ENCODE measurements at places on chromosomes 2 and 18.

- DNase-seq: peak; percentile 55
Observed at GRCh38 chr2:28613633-28614501, 118.0 kb downstream of the PLB1 start.

- DNase-seq: no peak
Observed at GRCh38 chr2:240245706-240246105, 105.2 kb upstream of the OTOS start.

GRCh38 chr2:144832048-144832447 lies 312.1 kb upstream of the ZEB2 start:
- no peak for DNase-seq

DNA sequence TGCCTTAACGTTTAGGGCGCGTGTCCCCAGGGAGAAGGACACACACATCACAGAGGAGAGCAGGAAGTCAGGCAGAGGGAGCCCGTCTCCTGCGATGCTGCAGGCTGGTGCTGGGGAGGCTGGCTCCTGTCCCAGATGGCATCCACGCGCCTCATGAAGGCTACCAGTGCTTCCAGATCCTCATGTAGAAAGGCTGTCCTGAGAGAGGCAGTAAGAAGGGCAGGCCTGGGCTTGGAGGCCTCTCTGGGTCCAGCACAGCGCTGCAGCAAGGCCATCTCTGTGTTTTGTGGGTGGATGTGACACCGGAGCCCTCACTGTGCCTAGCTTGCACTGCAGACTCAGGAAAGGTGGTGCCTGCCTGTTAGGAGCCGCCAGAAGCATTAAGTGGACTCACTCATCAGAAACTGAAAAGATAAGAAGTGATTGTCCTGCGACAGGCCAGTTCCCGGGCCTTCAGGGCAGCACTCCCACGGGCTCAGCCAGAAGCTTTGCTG lies 62.7 kb downstream of the FAM168B start:
- no peak for DNase-seq

DNA sequence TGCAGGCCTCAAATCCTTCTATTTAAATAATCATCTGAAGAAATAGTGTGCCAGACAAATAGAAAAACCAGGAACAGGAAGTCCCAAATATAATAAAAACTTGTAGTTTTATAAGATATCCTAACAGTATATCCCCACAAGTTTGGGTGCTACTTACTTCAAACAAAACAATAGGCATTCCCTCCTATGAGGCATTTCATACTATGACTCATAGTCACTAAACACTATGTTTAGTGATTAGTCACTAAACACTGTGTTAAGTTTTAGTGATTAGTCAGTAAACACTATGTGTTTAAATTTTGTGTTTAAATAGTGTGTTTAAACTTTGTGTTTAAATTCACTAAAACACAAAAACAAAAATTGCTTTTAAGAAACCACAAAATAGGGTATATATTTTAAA lies 407.0 kb upstream of the CDH19 start:
- DNase-seq: no peak

Data from stimulated activated naive CD8-positive, alpha-beta T cell treated with anti-CD3 and anti-CD28 coated beads, Interleukin-15, Interleukin-2, amounts not matched to agents 100 U/mL and 50 U/mL, for 24 hours (primary cell).